Coronary artery (tissue), 2 donors: ENCODE measurements at places on chromosomes 16 and 17.

DNA sequence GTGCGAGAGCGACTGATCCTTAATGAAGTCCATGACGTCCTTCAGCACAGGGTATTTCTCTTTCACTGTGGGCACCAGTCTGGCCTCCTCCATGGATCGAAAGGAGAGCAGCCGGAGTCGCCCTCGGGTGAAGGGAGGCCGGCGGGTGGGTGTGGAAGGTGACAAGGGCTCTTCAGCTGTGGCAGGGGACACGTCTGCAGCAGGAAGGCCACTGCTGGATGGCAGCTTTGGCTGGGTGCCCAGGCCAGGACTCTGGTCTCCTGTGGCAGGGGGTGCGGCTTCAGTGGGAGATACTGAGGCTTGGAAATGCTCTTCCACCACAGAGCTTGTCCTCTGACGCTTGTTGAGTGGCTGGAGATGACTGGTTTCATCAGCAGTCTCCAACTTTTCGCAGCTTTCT is 78.5 kb downstream of the ZZEF1 start:
- no peak for DNase-seq

DNA sequence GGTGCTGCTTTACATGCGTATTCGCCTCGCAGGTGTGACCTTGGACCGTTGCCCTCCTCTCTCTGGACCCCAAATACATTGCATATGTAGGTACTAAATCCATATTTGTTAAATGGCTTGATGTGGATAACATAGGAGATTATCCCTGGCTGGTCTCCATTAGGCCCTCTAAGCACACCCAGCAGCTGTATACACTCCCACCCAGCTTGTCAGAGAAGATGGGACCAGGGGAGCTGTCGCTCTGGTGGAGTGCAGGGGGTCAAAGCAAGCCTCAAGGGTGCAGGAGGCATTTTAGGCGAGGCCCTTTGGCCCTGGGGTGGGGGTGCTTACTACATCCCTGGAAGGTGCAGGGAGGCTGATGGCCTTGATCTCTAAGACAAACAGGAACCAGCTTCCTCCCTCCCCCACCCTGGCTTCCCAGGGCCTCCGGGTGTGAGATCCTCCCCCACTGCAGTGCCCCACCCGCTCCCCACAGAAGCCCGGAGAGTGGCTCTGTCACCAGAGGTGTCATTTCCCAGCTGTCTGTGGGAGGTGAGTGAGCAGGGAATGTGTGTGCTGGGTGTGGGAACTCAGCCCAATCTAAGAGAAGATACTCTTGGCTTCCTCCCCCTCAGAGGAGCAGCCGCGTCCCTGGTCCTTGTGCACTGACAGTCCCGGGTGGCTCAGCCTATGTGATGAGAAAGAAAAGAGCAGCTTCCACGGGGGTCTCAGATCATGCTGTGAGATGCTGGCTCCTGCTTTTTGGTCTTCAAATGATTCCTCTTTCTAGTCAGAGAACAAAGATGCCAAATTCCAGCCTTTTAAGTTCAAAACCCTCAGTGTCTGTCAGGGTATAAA is 1.4 kb upstream of the VAMP2 start:
- peak; percentile 82 for DNase-seq

- DNase-seq, result no peak
These were observed 50.0 kb upstream of the MRPS23 start for GRCh38 chr17:57899822-57900221.

GRCh38 chr17:67585077-67585602 is 132.6 kb upstream of the NOL11 start:
- DNase-seq, result no peak
